IMR-90 (cell line): ENCODE measurements at places on chromosomes 1 and 21. TPM values are rescaled to one million over a fixed set of nuclear protein-coding genes. Genes with fewer than 3 reads are reported as not detected.

DNA sequence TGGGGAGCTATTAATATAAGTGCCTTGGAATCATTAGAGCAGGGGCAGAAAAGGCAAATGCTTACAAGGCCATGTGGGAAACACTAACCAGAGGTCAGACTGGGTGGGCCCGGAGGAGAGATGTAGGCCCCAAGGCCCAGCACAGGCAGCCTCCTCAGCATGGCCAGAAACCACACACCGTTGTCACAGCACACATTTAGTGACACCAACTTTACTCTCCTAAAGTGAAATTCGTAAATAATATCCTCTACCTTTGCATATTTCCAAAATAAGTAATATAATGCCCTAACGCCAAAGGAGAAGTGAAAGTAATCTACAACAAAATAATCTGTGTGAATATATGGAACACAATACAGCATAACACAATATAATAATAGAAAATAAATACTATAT is 62.6 kb downstream of the KIF21B start:
- DNase-seq: no peak

The PGLYRP3 gene
- total RNA-seq: not detected in 2 replicates

GRCh38 chr1:42142894-42143675 is 10.1 kb upstream of the GUCA2B start:
- DNase-seq: no peak

DNA sequence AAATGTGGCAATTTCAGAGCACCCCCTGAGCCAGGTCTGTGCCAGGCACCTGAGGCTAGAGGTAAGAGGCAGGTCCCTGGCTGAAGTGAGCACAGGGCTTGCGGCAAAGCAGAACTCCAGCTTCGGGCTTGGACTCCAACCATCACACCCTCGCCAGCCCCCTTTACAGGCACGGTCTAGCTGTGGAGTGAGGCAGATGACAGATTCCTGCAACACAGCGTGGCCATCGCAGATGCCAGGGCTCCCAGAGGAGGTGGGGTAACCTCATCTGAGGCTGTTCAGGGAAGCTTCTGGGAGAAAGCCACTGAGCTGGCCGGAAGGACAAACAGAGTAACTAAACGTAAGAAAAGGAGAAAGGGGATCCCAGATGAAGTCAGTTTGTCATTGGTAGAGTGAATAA is 55.6 kb upstream of the CASZ1 start:
- DNase-seq: no peak

DNA sequence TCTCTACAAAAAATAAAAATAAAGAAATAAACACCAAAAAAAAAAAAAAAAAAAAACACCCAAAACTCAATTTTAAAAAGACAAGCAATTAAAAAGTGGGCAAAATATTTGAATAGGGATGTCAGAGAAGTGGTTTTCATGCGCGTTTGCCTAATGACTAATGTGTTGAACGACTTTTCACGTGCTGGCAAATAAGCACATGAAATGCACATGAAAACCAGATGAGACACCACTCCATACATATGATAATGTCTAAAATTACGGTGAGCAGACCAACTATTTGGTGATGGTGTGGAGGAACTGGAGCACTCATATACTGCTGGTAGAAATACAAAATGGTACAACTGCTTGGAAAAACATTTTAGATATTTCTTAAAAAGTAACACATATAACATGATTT is 39.4 kb upstream of the UHMK1 start:
- no peak for DNase-seq
